ENCODE measurements at places on chromosomes 16 and 17. TPM values are rescaled to one million over a fixed set of nuclear protein-coding genes. Genes with fewer than 3 reads are reported as not detected.

FBXL20 gene
- 20.3 TPM for total RNA-seq

ABAT gene
- 6.5 TPM for total RNA-seq

MYH8 gene
- total RNA-seq, result not detected

SBK1 gene
- total RNA-seq, result not detected

UMOD gene
- total RNA-seq, result not detected

POLR2A gene
- 95.9 TPM for total RNA-seq

MYH1 gene
- total RNA-seq, result not detected

ENDOV gene
- total RNA-seq, result 25.9 TPM

PIGQ gene
- total RNA-seq, result 29.0 TPM

CYGB gene
- total RNA-seq, result 74.0 TPM

CD7 gene
- not detected for total RNA-seq

NOS2 gene
- not detected for total RNA-seq

MMP28 gene
- total RNA-seq, result 1.8 TPM

SMARCE1 gene
- 107 TPM for total RNA-seq

OTOP3 gene
- not detected for total RNA-seq

TNP2 gene
- total RNA-seq, result not detected

WFDC1 gene
- not detected for total RNA-seq

MT3 gene
- not detected for total RNA-seq

FBXO39 gene
- total RNA-seq, result 0.59 TPM

CCL4L2 gene
- total RNA-seq, result not detected

TEKT5 gene
- total RNA-seq, result 0.29 TPM

Data from osteoblast (primary cell).